Lower leg skin (tissue), 4 donors: ENCODE measurements at places on chromosomes 6 and 20.

- DNase-seq, result no peak
Observed at GRCh38 chr6:130000526-130001421, 17.6 kb upstream of the L3MBTL3 start.

DNA sequence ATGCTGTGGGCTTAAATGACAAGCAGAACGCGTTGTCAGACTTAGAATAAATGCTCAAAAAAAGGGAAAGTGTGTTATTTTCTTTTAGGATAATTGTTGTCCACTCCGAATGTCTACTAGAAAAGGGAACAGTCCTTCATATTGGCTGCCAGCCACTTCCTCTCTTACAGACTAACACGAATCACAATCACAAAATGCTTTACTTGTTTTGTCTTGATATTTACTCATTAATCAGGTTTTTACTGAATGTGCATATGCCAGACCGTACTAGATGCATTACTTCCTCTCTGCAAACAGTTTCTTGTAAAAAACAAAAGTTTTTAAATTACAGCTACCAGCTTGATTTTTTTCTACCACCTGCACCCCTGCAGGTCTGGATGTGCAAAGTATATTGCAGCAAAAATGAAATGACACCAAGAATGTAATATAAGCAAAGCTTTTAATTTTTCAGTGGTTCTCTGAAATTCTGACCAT lies 821 bp downstream of the DHX35 start:
- DNase-seq, result no peak

DNA sequence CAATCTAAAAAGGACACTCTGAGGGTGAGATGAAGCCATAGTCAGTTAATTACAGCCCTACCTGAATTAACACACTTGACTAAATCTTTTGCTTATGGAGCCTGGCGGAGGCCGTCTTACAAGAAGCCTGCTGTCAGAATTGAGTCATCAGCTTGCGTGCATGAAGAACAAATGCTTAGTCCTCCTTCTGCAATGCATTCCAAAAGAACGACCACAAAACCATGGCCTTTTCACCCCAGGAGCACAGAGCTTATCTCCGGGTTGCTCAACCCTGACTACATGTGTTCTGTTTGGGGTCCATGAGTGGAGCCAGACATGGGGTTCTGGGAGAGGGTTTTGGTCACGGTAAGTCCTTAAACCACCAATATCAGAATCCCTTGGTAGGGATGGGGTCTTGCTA lies 318.1 kb downstream of the CLIC5 start:
- DNase-seq, result no peak

DNA sequence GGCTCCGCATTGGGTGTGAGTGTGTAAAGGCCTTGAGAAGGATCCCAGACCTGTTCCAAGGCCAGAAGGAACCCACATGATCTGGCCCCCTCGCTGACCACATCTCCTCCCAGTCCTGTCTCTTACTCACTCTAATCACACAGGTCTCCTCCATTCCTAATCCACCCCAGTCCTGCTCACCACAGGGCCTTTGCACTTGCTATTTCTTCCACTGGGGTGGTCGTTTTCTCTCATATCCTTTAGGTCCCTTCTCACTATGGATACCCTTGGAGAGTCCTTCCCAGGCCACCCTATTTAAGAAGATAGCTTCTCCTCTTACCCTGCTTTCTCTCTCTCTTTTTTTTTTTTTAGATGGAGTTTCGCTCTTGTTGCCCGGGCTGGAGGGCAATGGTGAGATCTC lies 65.7 kb downstream of the CD40 start:
- DNase-seq, result no peak

DNA sequence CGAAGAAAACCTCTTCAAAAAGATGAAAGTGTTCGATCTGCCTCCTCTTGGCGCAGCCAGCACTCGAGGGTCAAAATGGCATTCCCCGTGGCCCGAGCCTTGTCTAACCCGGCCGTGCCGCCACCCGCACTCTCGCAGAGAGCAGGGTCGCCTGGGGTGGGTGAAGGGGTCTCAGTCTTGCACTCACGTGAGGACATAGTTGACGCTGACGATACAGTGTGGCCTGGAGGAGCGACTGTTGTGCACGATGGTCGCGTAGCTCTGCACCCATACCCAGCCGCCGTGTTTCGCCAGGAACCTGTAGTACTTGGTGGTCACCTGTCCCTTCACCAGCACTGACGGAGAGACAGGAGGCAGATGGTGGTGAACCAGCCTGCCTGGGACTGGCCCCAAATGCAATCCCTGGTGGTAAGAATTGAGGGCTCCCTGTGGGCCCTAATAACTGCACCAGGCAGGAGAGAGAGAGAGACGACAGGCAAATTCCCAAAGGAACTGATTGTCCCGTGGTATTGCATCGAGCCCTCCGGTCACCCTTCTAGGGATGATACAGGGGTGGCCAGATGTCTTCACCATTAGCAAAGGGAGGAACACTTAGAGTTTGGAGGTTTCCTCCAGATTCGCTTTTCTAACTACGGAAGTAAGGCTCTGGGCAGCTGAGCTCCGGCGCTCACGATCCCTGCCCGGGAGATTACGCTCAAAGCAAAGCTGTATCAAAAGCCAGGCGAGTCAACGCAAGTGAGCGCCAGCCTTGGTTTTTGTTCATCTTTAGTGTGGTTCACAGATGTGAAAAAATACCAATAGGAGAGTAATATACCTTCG lies 17.4 kb downstream of the SIM1 start:
- DNase-seq, result no peak

- DNase-seq, result no peak
Observed at GRCh38 chr20:63292904-63293303, at the start of gene COL20A1. COL20A1 (plus strand) TSS chr20:63293186; CDS start chr20:63295108, 1,922 bp downstream.

DNA sequence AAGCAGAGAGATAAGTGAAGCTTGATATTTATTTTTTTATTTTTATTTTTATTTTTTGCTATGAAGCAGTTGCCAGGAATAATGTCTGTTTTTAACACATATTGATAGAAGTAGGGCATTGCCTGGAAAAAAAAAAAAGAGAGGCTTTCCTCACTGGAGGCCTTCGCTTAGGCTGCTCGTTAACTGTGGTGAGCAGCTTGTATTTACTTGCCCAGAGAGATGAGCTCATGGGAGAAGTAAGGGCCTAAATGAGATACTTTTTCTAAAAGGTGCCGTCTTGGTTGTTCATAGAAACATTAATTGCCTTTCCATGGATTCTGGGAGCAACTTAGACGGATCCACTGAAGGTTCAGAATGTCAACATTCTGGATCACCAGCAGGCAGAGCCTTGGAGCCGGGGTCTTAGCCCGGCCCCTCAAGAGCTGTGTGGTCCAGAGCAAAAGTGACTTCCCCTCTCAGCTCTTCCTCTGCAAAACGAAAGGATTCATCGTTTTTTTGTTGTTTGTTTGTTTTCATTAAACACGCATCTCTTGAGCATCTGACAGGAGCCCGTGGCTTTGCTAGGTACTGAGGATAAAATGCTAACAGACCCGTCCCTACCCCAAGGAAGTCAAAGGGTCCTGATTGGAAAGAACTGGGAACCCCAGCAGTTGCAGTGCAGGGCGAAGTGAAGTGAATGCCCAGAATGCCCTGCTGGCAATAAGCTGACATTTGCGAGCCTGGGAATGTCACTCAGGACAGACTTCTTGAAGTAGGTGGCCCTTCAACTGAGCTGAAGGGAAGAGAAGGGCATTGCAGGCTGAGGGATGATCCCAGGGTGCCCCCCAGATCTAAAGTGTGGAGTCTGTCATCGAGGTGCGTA lies 138.5 kb downstream of the ZDHHC14 start:
- no peak for DNase-seq

- DNase-seq, result no peak
Observed at GRCh38 chr6:51542475-51542874, 544.9 kb downstream of the PKHD1 start.

DNA sequence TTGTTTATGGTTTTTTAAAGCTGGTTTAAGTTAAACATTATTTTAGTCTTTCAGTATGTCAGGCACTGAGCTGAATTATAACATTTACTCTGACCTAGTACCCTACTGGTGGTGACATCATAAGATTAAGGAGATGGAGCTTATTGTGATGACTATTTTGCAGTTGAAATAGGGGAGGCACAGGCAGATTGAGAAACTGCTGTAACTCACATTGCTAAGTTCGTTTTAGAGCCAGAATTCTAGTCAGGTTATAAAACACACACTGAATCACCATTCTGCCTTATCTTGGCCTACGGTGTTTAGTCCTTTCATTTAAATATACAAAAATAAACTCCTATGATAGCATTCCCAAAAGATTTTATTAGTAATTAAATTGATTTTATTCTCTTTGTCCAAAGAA lies 584.1 kb downstream of the TFAP2A start:
- no peak for DNase-seq

- DNase-seq, result no peak
Observed at GRCh38 chr6:164148788-164149187, 734.3 kb downstream of the QKI start.

DNA sequence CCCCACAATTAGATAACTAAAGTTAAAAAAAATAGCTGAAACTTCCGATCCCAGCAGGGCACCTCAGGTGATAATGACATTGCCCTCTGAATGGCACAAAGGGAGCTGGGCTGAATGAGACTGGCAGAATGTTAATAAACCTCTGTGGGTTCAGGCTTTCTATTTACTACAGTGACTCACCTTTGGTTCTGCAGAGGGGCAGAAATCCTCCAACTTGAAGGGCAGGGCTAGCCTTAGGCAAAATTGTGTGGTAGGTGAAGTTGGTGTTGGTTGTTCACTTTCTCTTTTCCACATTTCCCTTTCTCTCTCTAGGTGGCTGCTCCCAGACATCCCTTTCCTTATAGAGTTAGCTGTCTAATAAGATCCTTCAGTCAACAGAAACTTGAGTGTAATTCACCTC lies 625.2 kb downstream of the EPM2A start:
- DNase-seq, result no peak

DNA sequence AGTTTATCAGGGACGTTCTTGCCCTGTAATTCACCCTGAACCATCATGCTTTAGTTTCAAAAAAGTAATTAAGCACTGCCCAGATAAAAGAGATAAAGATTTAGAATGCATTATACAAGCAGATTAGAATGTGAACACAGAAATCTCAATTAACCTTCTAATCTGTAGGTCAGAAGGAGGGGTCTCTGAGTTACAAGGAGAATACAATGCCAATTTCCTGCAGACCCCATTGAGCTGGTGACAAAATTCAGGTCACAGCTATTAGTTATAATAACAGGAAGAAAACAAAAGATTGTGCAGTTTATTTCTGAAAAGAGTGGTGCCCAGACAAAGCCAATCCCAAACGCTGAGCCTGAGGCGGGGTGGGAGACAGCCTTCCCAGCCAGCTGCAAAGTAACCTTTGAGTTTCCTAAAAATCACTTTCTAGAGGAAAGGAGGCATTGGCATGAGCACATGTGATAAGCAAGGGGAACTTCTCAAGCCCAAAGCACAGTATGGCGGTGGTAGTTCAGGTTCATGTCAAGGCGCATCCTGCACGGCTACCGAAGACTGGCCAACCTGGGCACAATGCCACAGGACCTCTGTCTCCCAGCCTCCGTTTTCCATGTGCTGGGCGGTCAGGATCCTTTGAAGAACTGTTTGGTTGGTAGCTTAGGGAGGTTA lies 192.5 kb downstream of the TTLL2 start:
- no peak for DNase-seq

- DNase-seq, result no peak
Observed at GRCh38 chr20:32792316-32792715, 27.4 kb upstream of the MAPRE1 start.

- DNase-seq, result no peak
Observed at GRCh38 chr6:155116571-155116910, 121.4 kb downstream of the TIAM2 start.

- DNase-seq, result no peak
Observed at GRCh38 chr6:159875194-159875593, 15.6 kb upstream of the MAS1 start.

DNA sequence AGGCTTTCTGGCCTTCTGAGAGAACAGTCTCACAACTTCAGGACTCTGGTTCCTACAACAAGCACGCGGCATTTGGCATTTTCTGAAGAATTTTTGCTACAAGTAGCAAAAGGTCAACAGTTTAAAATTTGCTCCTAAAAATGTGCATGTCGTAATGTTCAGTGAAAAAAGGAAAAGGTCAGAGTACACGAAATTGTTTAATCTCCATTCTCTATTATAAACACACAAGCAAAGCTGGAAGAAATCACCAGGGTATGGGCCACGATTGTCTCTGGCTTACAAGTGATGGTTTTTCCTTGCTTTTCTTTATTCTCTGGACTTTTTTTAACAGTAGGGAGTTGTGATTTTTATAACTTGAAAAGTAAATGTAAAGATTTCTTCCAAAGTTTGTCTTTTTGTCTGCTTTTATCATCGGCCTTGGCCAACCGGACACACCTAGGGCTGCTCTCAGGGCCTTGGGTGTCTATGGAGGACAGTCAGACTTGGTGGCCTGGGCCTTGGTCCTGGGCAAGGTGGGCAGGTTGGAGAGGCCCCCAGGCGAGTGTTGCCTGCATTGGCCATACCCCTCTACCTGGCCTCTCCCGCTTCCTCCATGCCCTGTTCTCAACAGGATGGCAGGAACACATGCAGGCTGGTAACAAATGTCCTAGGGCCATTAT lies 32.4 kb downstream of the PLEKHG1 start:
- no peak for DNase-seq

DNA sequence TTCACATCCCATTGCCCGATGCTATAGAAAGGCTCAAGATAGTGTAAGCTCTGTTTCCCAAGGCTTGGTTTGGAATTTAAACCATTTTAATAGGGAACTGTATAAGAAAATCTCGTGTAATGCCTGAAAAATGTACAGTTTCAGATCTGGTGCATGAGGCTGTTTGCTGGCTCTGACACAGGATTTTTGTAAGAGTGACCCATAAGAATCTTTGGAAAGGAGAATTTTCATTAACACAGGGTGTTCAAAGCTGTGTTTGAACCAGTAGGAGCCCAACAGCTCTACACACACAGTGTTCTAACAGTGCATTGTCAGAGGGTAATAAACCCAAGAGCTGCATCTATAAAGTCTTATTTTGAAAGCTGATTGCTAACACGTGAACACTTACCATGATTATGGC lies 293.5 kb downstream of the PRL start:
- DNase-seq, result no peak

GRCh38 chr6:45586216-45587171 lies 208.8 kb upstream of the SUPT3H start:
- DNase-seq, result no peak

- DNase-seq, result no peak
Observed at GRCh38 chr20:46695892-46696291, 6.6 kb upstream of the TP53RK start.

- DNase-seq, result no peak
Observed at GRCh38 chr20:34715384-34715783, 11.2 kb downstream of the TP53INP2 start.

DNA sequence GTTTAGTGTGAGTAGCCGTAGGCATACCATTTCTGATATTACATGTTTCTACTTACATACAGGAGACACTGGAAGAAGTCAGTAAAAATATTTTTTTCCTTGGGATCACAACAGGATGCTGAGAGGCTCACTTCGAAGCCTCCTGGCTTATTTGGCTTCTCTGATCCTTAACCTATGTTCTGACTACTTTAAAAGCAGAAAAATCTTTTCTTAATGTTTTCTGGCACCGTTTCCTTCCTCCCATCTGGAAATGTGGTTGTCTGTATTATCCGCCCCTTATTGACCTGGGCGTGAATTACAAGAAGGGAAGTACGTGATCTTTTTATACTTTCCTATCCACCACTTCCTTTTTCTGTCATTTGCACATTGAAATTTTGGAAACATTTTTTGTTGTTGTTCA lies 379.6 kb downstream of the COL12A1 start:
- no peak for DNase-seq

GRCh38 chr6:71043902-71044301 lies 87.0 kb upstream of the B3GAT2 start:
- no peak for DNase-seq

GRCh38 chr6:28757429-28758045 lies 166.2 kb downstream of the TRIM27 start:
- no peak for DNase-seq
